ENCODE measurements at places on chromosomes 6 and 20. TPM values are rescaled to one million over a fixed set of nuclear protein-coding genes. Genes with fewer than 3 reads are reported as not detected.

DNA sequence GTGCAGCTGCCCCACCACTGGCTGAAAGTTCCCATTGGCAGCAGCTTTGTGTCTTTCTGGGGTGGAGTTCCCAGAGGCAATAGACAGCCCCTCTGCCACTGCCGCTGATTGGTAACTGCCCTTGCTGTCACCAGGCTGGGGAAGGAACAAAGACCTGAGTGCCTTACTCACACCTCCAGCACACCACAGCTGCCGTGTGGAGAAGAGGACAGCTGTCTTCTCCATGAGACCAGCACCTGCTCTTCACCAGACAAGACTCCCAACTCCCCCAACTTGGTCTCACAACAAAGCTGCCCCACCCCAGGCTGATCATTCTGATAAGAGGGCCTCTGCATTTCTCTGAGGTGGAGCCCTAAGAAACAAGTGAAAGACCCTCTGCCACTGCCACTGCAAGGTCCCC lies 39.7 kb upstream of the PTCHD4 start:
- H3K27ac ChIP-seq: no peak overlapping the region
- DNase-seq: no peak
- H3K4me3 ChIP-seq: no peak overlapping the region
- H3K27me3 ChIP-seq: no peaks in the 10 kb centered on the region
- H3K36me3 ChIP-seq: no peaks in the 10 kb centered on the region

DNA sequence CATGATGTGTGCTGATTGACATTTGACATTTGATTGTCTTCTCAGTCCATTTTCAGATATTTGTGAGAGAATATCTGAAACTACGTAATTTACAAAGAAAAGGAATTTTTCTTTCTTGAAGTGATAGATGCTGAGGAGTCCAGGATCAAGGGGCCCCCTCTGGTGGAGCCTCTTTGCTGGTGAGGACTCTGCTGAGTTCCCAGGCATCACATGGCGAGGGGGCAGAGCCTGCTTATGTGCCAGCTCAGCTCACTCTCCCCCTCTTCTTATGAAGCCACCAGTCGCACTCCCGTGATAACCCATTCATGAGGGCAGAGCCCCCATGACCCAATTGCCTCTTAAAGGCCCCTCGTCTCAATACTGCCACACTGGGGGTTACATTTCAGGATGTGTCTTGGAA lies 91.3 kb downstream of the RPP40 start:
- no peaks in the 10 kb centered on the region for H3K36me3 ChIP-seq
- no peaks in the 10 kb centered on the region for H3K4me1 ChIP-seq
- no peak for DNase-seq
- no peak overlapping the region for H3K27ac ChIP-seq

KCNK5 gene
- 4.8 TPM for total RNA-seq

- no peak for DNase-seq
- H3K27ac ChIP-seq: no peak overlapping the region
- no peak overlapping the region for H3K4me3 ChIP-seq
- no peaks in the 10 kb centered on the region for H3K27me3 ChIP-seq
- H3K4me1 ChIP-seq: no peaks in the 10 kb centered on the region
Measured at GRCh38 chr6:93124006-93124632, 295.2 kb downstream of the EPHA7 start.

SLCO4A1 gene
- total RNA-seq: 28.2 TPM

GRCh38 chr6:46219661-46220060 lies 48.9 kb upstream of the ENPP5 start:
- H3K4me1 ChIP-seq: no peaks in the 10 kb centered on the region
- DNase-seq: no peak
- no peak overlapping the region for H3K27ac ChIP-seq

GRCh38 chr6:3390698-3391097 lies 66.2 kb downstream of the SLC22A23 start:
- no peak for DNase-seq
- H3K36me3 ChIP-seq: no peaks in the 10 kb centered on the region
- H3K4me1 ChIP-seq: no peaks in the 10 kb centered on the region
- no peaks in the 10 kb centered on the region for H3K27me3 ChIP-seq
- H3K27ac ChIP-seq: no peak overlapping the region

DNA sequence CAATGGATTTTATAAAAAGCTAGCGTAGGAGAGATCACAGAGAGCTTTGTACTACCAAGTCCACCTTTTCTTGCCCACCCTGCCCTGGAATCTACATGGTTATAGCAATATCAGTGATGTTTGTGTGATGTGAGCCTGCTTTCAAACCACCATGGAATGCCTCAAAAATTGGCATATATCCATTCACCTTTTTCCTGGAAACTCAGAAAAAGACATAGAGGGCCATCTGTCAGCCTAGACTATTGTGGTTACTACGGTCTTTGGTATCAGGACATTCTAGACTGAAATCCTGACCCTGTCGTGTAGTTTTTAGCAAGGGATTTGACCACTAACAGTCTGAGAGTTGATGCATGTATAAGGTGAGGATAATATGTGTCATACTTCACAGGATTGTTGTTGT lies 239.6 kb downstream of the GRIK2 start:
- H3K27me3 ChIP-seq: no peaks in the 10 kb centered on the region
- DNase-seq: no peak

CST7 gene
- total RNA-seq: not detected

DNA sequence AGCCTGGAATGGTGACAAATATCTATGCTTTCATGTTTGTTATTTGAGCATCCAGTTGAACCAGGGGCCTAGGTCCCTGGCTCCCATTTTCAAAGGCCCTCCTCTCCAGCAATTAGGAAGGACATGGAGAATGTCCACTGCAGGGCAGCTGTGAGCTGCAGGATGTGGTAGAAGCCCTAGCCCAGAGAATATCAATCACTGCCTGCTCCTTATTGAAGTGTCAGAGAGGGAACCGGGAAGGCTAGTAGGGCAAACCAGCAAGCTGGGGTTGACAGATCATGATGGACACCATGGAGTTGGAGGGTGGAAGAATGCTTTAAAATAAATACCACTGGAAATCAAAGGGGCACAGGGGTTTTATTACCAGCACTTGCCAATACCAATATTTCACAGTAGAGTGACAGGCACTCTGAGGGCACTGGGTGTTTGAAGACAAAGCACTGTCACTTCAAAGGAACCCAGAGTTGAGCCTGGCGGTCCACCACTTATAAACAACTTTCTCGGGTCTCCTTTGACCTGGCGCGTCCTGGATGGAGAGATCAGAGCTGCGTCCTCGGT lies 47.7 kb downstream of the ZNF831 start:
- no peaks in the 10 kb centered on the region for H3K27me3 ChIP-seq
- H3K4me1 ChIP-seq: no peaks in the 10 kb centered on the region
- no peak overlapping the region for H3K4me3 ChIP-seq
- H3K27ac ChIP-seq: no peak overlapping the region
- H3K36me3 ChIP-seq: no peaks in the 10 kb centered on the region

MICB gene
- 2.3 TPM for total RNA-seq

HLA-DPB1 gene
- total RNA-seq: 44.1 TPM

DNA sequence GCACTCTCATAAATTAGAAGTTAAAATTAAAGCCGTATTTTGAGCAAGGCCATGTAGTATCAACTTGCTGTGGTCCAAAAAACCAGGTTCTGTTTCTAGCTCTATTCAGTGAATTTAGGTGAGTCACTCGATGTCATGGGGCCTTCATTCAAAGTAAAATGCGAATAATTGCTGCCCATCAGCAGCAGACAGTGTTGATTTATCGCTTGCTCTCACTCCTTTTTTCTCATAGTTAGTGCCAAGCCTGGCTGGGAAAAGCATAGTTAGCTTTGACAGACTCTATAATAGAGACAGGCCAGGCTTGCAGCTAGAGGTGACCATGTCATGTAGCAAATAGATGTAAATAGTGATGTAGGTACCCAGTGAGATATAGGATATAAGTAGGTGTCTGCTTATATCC lies 136.0 kb downstream of the EDN1 start:
- DNase-seq: no peak
- no peaks in the 10 kb centered on the region for H3K4me1 ChIP-seq
- no peaks in the 10 kb centered on the region for H3K27me3 ChIP-seq
- no peak overlapping the region for H3K27ac ChIP-seq
- H3K36me3 ChIP-seq: no peaks in the 10 kb centered on the region

DNA sequence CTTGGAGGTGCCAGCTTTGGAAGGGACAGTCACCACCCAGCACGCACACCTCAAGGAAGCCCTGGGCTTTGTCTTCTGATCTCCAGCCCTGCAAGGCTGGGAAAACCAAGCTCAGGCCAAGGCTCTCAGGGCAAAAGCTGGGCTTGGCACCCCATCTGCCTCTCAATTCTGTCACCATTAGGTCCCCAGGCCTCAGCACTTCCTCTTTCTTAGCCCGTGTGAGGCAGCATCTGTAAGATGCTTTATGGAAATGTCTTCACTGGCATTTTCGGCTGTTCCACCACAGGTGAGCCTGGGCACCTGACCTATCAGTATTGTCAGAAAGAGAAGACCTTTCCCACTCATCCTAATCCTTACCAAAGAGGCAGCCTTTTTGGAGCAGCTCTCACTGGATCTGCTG lies 24.6 kb downstream of the GMEB2 start:
- H3K36me3 ChIP-seq: no peaks in the 10 kb centered on the region
- no peaks in the 10 kb centered on the region for H3K27me3 ChIP-seq
- no peaks in the 10 kb centered on the region for H3K4me1 ChIP-seq
- no peak for DNase-seq

DNA sequence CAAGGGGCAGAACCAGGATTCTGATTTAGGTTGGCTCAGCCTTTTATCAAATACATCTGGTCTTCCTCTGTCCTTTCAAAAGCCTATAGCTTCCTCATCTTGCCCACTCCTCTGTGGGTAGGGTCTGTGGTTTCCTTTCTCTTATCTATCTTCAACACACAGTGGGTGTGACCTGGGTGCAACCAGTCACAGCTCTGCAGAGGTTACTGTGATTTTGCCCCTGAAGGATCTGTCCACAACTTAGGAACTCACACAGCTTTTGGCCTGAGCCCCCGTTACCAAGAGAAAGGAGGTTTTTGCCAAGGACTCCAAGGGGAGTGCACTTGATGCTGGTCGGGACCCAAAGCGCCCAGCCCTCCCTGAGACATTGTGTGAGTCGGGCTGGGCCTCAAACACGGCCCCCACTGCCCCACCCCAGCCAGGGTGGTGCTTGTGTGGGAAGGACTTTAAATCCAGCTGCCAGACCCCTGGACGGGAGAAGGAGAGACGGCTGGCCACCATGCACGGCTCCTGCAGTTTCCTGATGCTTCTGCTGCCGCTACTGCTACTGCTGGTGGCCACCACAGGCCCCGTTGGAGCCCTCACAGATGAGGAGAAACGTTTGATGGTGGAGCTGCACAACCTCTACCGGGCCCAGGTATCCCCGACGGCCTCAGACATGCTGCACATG lies at the start of gene PI16:
Gene PI16, plus strand, starts transcription at position 477 of the 670 bp plus-strand sequence. Its CDS starts 23 bp downstream, at position 500.
- DNase-seq: no peak
- H3K4me1 ChIP-seq: no peaks in the 10 kb centered on the region
- no peaks in the 10 kb centered on the region for H3K27me3 ChIP-seq
- no peaks in the 10 kb centered on the region for H3K36me3 ChIP-seq
- no peak within 1 kb of the TSS for H3K4me3 ChIP-seq

- no peaks in the 10 kb centered on the region for H3K27me3 ChIP-seq
- H3K36me3 ChIP-seq: no peaks in the 10 kb centered on the region
- H3K27ac ChIP-seq: no peak overlapping the region
- no peak for DNase-seq
- H3K4me3 ChIP-seq: no peak overlapping the region
- H3K4me1 ChIP-seq: no peaks in the 10 kb centered on the region
Measured at GRCh38 chr6:2718334-2719092, 32.2 kb downstream of the MYLK4 start.

DNA sequence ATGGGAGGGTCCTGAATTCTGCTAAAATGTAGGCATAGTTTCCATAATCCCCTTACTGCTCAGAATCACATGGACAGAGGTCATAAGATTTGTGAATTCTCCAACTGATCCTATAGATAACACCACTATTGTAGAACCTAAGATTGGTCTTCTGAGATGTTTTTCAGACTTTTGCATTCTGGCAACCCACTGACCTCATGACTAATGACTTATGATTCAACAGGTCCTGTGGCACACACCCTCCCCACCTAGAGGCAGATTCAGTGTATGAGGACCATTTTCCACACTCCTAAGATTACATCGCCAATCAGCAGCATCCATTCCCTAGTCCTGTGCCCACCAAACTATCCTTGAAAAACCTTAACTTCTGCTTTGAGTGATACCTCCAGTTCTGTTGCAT lies 207.2 kb downstream of the BTBD9 start:
- DNase-seq: no peak
- no peak overlapping the region for H3K27ac ChIP-seq
- H3K4me3 ChIP-seq: no peak overlapping the region
- no peaks in the 10 kb centered on the region for H3K4me1 ChIP-seq

DNA sequence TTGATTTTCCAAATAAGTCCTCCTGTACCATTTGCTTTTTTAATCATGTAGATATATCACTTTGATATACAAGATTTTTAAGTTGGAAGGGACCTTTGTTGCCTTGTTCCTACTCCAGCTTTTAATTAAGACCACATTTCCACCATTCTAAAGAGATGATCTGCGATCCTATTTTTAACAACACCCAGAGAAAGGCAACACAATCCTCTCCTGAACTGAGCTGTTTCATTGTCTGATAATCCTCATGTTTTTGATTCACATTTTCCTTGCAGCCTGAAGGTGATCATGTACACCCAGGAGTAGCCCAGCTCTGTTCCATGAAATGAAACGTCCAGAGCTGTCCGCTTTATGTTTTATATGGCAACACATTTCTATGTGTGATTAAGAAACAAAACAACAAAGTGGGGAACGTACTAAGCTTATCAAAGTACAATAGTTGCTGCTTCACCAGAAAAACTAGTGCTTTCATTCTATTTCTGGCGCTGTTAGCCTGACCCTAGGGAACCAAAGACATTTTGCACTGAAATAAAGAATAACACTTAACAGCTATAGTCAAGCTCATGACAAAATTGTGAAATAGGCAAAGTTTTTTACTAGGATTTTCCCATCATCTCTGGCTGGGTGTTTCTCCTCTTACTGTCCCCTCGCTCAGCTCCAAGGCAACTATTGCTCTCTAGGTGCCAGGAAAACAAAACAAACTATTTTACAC lies 22.6 kb upstream of the TRAF3IP2 start:
- no peaks in the 10 kb centered on the region for H3K36me3 ChIP-seq
- no peaks in the 10 kb centered on the region for H3K27me3 ChIP-seq
- no peak overlapping the region for H3K4me3 ChIP-seq
- peak overlapping the region; percentile 78 for H3K27ac ChIP-seq
- H3K4me1 ChIP-seq: no peaks in the 10 kb centered on the region
- no peak for DNase-seq

DNA sequence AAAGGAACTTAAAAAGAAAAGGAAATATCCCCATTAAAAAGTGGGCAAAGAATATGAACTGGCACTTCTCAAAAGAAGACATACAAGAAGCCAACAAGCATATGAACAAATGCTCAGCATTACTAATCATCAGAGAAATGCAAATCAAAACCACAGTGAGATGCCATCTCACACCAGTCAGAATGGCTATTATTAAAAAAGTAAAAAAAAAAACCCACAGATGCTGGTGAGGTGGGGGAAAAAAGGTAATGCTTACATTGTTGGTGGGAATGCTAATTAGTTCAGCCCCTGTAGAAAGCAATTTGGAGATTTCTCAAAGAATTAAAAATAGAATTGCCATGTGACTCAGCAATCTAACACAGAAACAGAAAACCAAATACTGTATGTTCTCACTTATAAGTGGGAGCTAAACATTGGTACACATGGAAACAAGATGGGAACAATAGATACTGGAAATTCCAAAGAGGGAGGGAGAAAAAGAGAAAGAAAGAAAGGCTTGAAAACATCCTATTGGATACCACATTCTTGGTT lies 437.1 kb downstream of the GRIK2 start:
- H3K36me3 ChIP-seq: no peaks in the 10 kb centered on the region
- DNase-seq: no peak
- no peak overlapping the region for H3K27ac ChIP-seq
- H3K4me3 ChIP-seq: no peak overlapping the region
- no peaks in the 10 kb centered on the region for H3K27me3 ChIP-seq
- H3K4me1 ChIP-seq: no peaks in the 10 kb centered on the region
